ENCODE measurements at places on chromosomes 2 and 18.

GRCh38 chr2:100791936-100792308 is 28.0 kb upstream of the NPAS2 start:
- no peak for DNase-seq

DNA sequence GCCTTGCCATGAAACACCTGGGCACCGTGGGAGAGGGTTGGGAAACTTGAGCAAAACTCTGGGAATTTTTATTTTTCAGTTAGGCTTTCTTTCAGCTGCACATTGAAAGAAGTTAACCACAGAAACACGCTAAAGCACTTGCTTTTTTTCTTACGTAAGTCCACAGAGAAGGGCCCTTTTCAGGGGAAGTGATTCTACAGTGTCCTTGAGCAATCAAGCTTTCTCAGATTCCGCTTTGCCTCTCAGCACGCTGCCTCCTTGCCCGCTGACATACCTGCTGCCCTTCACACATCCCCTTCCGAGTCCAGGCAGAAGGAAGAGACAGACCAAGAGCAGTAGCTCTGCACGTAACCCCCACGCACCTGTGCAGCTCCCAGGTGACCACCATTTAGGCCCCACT is 135.5 kb upstream of the MYT1L start:
- DNase-seq: peak; percentile 29

- DNase-seq: no peak
These were observed 46.4 kb downstream of the CCDC85A start for GRCh38 chr2:56230156-56230555.

DNA sequence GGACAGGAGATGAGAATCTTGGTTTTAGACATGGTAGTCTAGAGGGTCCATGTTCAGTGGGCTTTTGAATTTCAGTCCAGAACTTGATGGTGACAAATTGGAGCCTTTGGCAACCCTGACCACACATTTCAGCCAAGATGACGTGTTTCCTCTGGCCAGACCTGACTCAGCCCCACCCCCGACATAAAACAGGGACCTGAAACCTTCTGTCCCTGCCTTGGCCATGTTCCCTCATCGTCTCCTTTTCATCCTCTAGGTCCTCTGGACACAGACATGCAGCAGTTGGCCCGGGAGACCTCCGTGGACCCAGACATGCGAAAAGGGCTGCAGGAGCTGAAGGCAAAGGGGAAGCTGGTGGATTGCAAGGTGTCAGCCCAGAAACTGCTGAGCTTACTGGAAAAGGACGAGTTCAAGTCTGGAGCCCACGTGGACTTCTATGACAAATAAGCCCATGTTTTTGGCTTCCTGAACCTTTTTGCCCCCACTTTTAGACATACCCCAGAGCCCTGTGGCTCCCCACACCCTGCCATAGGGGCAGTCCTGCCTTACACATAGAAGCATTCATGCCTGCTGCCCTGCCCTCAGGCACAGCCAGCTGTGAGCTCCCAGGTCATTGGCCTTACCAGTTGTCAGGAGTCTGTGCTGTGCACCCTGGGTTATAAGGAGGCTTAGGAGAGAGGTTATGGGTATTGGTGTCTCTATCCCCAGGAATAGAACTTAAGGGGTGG is 4.0 kb downstream of the SPR start:
- peak; percentile 73 for DNase-seq

DNA sequence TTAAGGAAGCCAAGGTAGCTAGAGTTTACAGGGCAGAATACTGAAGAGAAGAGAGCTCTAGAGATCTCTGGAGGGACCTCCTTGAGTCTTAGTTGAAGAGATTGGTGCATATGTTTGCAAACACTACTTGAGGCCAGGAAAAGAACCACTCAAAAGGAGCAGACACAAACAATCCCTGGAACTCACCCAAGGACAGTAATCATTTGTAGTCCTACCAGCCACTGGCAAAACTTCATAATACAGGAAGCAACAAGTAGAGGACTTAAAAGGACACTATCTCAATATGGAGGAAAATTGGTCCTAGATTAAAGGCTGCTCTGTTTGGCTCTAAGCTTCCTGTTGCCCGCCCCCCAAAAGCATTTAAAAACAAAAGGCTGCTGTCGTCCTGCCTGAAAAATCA is 46.9 kb upstream of the UBXN4 start:
- no peak for DNase-seq

DNA sequence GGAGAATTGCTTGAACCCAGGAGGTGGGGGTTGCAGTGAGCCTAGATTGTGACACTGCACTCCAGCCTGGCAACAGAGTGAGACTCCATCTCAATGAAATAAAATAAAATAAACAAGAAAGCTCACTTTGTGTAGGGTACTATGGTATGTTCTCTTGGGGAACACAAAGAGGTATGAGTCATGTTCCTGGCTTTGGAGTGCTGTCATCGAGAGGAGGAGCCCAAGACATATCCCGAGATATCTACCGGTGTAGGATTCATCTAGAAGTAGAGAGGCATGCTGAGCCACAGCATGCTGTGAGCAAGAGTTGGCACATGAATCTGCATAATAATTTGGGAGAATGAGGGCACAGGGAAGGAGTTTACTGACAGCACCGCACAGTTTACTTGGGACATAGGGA is 244.9 kb upstream of the EPHA4 start:
- DNase-seq: no peak

DNA sequence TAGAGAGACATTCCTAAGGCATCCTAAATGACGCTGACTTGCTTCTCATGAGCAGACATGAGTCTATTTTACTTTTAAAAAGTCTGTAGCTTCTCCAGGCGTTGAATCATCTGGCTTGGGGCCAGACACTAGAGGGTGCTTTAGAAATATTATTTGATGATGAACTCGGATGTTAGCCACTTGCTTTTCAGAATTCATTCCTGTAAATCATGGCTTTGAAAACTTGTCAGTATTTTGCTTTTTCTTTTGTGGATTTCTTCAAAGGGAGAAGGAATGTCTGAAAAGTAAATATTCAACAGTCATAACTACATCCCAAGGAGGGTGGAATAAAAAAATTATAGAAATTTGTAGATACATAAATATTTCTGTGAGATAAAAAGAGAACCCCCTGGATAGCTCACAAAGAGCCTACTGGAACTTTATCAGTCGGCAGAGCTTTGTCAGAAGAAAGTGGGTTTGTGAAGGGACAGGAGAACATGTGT is 370.8 kb downstream of the OSR1 start:
- no peak for DNase-seq

GRCh38 chr2:28828382-28828781 is 17.7 kb downstream of the SPDYA start:
- DNase-seq: no peak

GRCh38 chr2:107285621-107286299 is 399.8 kb upstream of the ST6GAL2 start:
- DNase-seq: no peak

DNA sequence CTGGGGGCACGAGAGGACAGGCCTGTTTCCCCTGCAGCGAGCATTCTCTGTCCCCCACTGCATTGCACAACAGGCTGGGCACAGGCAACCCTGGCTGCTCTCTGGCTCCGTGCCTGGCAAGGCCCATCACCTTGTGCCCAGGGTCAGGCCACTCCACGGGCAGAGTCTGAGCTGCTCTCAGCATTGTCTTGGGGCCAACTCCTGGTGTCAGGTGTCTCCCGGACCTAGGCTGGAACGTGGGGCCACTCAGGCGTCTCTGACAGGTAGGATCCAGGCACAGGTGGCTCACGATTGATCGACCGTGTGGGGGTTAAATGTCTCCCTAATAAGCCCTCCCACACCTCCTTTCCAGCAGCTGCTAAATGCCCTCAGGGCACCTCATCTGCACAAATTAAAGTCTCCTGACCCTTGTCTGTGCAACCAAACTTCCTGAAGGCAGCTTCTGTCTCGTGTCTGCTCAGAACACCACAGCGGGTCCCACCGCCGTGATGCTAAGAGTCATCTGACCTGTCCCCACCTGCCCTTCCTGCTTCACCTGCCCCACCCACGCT is 66.6 kb upstream of the GPC1 start:
- no peak for DNase-seq

GRCh38 chr2:134398300-134398699 is 144.4 kb downstream of the MGAT5 start:
- DNase-seq: no peak

DNA sequence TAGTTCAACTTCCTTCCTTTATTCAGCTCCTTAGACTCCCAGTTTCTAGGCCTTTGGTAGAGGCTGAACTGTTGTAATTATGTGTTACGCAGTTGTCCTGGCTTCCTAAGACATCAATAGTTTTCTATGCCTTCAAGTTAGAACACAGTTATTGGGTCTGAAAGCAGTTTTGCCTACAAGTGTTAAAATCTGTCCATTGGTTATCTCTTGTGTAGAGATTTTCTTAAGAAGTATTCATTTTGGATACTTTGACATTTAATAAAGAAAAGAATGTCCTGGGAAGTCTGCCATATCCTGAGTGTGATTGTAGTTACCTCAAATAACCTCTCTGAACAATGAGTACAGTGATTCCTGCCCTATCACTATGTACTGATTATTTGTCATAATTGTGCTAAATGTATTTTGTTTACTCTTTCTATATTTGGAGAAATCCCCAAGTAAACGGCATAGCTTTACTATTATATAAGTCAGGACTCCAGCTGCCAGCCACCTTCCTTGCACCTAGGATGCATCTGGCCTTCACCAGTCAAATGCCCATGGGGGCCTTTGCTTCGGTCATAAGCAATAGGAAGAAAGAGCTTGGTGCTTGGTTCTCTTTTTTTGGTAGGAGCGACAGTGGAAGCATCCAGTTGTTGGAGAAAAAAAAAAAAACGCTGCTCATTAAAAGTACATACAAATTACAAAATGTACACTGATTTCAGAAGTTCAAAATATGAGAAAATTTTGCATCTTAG is 449.5 kb upstream of the PKDCC start:
- no peak for DNase-seq

DNA sequence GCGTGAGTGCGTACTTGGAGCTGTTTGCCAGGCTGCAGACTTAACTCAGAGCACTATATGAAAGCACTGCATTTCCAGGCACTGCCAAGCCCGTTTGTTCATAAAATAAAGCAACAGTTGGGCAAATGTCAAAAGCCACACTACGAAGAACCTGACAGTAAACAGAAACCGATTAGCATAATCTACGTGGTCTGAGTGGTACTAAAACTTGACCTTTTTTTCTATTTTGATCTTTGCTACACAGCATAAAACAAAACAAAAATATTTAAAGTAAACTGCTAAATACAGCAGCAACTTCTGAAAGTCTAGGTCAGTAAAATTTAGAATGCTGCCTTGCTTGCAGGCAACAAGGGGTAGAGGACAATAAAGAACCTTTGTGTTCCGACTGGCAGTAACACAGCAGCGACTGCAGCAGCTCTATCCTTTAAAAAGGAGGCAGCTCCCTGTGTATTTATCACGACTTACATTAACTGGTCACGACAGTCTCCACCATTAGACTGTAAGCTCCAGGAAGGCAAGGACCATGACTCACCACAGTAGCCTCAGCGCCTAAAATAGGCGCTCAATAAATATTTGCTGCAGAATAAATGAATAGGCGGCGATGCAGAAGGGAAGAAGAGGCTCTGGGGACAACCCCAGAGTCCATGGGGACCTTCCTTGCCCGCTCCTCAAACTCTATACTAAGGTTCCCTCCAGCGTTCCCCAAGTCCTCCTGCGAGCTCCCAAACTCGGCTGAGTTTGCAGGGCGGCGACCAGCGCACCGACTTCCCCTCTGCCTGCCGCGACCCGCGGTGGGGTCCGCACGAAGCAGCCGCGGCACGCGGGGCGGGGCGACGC is 902 bp downstream of the SS18 start:
- DNase-seq: no peak

DNA sequence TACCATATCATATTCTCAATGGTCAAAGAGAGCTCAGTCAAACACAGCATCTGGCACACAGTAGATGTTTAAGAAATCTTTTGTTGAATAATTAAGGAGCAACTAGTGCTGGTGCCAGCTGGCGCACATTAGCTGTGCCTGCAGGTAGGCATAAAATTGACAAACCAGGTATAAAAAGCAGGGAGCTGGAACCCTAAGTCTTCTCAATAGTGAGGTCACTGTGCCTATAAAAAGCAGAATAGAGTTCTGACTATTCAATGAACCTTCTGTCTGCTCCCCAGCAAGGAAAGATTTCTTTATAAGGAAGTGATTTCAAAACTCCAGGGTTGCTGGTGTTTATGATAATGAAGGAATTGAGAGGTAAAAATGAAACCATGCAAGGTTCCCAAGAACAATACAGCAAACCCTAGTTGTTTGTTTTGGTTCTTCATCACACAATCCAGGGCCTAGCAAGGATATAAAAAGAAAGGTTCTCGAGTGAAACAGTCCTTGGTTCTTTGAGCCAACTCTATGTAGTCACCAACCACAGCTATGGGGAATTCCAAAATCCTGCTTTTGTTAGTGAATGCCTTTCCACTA is 76.1 kb downstream of the THADA start:
- DNase-seq: peak; percentile 68

GRCh38 chr2:221371347-221371746 is 200.8 kb downstream of the EPHA4 start:
- DNase-seq: no peak

DNA sequence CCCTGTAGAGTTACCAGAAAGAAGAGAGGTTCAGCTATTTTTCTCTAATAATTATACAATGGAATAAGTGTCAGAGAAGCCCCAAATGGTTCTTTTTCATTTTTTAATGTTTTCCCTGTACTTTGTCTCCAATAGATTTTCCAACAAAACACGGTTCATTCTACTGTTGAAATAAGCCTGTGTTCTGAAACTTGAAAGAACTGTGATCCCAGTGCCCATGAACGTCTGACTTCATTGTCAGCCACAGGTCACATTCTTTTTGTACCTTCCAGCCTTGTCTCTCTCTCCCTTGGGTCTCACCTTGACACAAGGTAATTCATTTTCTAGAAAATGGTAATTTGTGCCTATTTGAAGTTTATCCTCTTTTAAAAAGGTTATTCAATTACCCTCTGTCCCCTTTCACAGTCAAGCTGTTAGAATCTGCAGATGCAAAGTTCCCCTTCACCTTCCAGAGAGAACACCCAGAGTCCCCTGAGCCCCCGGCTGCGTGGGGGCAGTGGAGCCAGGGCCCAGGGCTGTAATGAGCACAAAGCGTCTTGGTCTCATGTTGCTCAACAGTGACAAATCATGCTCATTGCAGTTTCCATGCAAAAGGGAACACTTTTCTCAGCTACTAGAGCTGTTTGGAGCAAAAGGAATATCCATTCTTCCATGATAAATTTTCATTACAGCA is 115.2 kb downstream of the SPHKAP start:
- DNase-seq: no peak

DNA sequence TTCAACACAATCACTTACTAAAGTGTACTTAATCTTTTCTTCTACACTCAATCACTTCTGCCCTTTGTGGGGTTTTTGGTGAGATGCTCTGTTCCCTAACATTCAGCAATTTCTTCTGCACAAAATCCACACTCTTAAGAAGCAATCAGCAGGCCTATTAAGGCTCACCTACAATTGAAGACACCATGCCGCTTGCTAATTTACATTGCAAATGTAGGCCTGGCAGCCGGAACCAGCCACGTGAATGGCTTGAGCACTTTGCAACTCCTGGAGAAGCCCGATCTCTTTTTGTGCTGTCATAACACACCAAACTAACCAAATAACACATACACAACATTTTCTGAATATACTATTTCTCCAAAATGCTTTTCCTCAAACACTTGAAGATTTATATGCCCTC is 66.3 kb downstream of the NYAP2 start:
- DNase-seq: no peak

- no peak for DNase-seq
These were observed 479.4 kb upstream of the ZEB2 start for GRCh38 chr2:144999071-144999875.

Data from CD14-positive monocyte (primary cell).